T-helper 1 cell treated with Interleukin-12 subunit alpha and Interleukin-12 subunit beta and Interleukin-4 antibody, amounts not matched to agents 30 ng/mL and 1 ng/mL, for 36 hours (primary cell): ENCODE measurements at places on chromosomes 6 and 20. TPM values are rescaled to one million over a fixed set of nuclear protein-coding genes. Genes with fewer than 3 reads are reported as not detected.

Gene SLC2A10
- total RNA-seq: not detected in 2 replicates

Gene SGK2
- total RNA-seq: not detected in 2 replicates

Gene HLA-DRA
- 240 and 242 TPM in 2 replicates for total RNA-seq

Gene FNDC1
- total RNA-seq: not detected in 2 replicates

Gene ZC2HC1B
- not detected in 2 replicates for total RNA-seq

Gene MYLK4
- 0.29 TPM in 2 replicates for total RNA-seq

Gene SPAG4
- 2.6 and 2.9 TPM in 2 replicates for total RNA-seq

Gene CD93
- 5.5 and 5.9 TPM in 2 replicates for total RNA-seq

Gene CPXM1
- total RNA-seq: 0.49 and 0.51 TPM in 2 replicates

Gene BPI
- not detected in 2 replicates for total RNA-seq

Gene HLA-DOA
- 5.8 and 8.4 TPM in 2 replicates for total RNA-seq

Gene PSORS1C1
- not detected in 2 replicates for total RNA-seq

Gene BEND6
- total RNA-seq: not detected in 2 replicates

Gene UNC5CL
- total RNA-seq: 1.7 and 2.1 TPM in 2 replicates

Gene PNLDC1
- 0.59 and 0.74 TPM in 2 replicates for total RNA-seq

Gene ADGRB3
- not detected in 2 replicates for total RNA-seq

Gene RBBP8NL
- not detected in 2 replicates for total RNA-seq

Gene HLA-C
- total RNA-seq: 1,723 and 1,765 TPM in 2 replicates

Gene ERVFRD-1
- not detected in 2 replicates for total RNA-seq

Gene CCN2
- not detected in 2 replicates for total RNA-seq

Gene CDH26
- total RNA-seq: 0.59 and 1.1 TPM in 2 replicates

Gene JPH2
- not detected in 2 replicates for total RNA-seq

Gene HLA-DQA1
- 89.6 and 89.7 TPM in 2 replicates for total RNA-seq

Gene IL17F
- 0.42 and 1.5 TPM in 2 replicates for total RNA-seq

Gene CLVS2
- total RNA-seq: not detected in 2 replicates

Gene PPIL6
- total RNA-seq: 0.29 TPM in 1 of 2 replicates, not detected in the other

Gene DCBLD1
- 3.8 and 9.0 TPM in 2 replicates for total RNA-seq

Gene RPP21
- 36.7 and 41.1 TPM in 2 replicates for total RNA-seq

Gene CYP21A2
- total RNA-seq: 1.0 and 1.4 TPM in 2 replicates

Gene CALHM5
- total RNA-seq: not detected in 2 replicates

Gene GRM4
- total RNA-seq: not detected in 2 replicates

Gene FAM83C
- total RNA-seq: not detected in 2 replicates

Gene PPIL4
- total RNA-seq: 19.8 and 21.2 TPM in 2 replicates

Gene ARMH2
- total RNA-seq: 0.78 and 1.6 TPM in 2 replicates

Gene TMEM170B
- total RNA-seq: 0.32 and 0.37 TPM in 2 replicates

Gene PTCRA
- total RNA-seq: not detected in 2 replicates

Gene CST4
- total RNA-seq: not detected in 2 replicates

Gene SPEF1
- total RNA-seq: 0.12 TPM in 1 of 2 replicates, not detected in the other

Gene CRISP2
- not detected in 2 replicates for total RNA-seq

Gene TFAP2D
- total RNA-seq: not detected in 2 replicates

Gene TSPYL4
- 16.8 and 17.6 TPM in 2 replicates for total RNA-seq

Gene FAM110A
- 27.4 and 28.3 TPM in 2 replicates for total RNA-seq

Gene LPA
- 0.02 TPM in 1 of 2 replicates, not detected in the other for total RNA-seq

Gene ABHD16B
- total RNA-seq: not detected in 2 replicates

Gene SAMD10
- total RNA-seq: 44.0 and 45.4 TPM in 2 replicates

Gene ZFP57
- total RNA-seq: 2.6 and 3.1 TPM in 2 replicates
